B cell (primary cell): ENCODE measurements at places on chromosomes 1 and 21. TPM values are rescaled to one million over a fixed set of nuclear protein-coding genes. Genes with fewer than 3 reads are reported as not detected.
A peak's percentile ranks its signal among the peaks of the same experiment; 100 is the strongest.

DNA sequence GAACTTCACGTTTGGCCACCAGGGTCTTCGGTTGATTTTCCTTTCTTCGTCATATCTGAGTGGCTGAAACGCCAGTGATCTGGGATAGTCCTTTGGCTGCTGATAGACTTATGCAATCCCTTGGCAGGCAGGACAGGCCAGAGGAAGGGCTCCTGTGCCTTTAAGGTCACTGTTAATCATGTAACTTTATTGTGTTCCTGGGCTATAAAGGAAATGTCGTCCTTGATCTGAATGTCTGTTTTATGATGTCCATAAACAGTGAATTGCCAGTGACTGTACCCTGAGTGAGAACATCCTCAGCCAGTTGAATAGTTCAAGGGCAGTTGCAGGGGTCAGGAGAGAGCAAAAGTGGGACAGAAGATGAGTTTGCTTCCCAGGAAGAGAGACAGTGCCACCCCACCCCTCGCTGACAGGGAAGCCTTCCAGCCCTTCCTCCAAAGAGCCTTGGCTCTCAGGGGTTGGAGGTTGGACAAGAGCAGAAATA lies 68.0 kb downstream of the PDE9A start:
- no peak overlapping the region for H3K27ac ChIP-seq
- no peak overlapping the region for H3K4me3 ChIP-seq
- no peaks in the 10 kb centered on the region for H3K4me1 ChIP-seq
- DNase-seq, result no peak
- H3K27me3 ChIP-seq, result no peaks in the 10 kb centered on the region

DNA sequence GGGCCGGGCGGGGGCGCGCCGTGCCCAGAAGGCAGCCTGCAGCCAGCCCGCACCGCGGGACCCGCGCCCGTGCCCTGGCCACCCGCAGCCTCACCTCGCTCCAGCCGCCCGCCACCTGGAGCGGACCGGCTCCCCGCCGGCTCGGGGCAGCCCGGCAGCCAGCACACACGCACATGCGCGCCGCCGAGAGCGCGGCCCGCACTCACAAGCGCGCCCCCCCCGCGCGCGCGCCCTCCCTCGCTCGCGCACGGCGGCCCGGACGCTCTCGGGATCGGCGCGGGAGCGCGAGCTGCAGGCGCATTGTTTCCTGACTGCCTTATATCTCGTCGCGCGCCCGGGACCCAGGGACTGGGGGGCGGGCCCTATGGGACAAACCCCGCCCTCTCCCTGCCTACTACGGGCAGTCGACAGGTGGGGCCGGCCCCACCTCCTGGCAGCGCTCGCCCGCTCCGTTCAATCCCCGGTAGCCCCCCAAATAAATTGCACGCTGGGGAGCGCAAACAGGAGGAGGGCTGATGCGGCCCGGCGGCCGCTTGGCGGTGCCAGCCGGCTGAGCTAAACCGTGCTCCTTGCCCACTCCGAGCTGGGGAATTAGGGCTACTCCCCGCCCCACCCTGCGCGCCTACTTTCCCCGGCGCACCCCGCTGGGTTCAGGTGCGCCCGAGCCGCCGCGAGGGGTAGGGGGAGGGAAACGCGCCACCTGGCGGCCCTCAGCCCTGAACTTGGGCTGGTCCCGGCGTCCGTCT lies at the start of gene MYCL:
MYCL (minus strand) TSS at position 204 of the 746 bp plus-strand sequence. CDS start 483 bp downstream, outside the sequence.
- peaks cover 14% of the 10 kb centered on the region for H3K4me1 ChIP-seq
- H3K27me3 ChIP-seq, result peaks cover 71% of the 10 kb centered on the region
- no peaks in the 10 kb centered on the region for H3K36me3 ChIP-seq
- no peak within 1 kb of the TSS for H3K27ac ChIP-seq

- H3K27me3 ChIP-seq, result no peaks in the 10 kb centered on the region
- H3K27ac ChIP-seq, result no peak overlapping the region
- no peaks in the 10 kb centered on the region for H3K36me3 ChIP-seq
- no peak for DNase-seq
- no peak overlapping the region for H3K4me3 ChIP-seq
- H3K4me1 ChIP-seq, result no peaks in the 10 kb centered on the region
Observed at GRCh38 chr1:99469550-99469971, 176.4 kb upstream of the PALMD start.

- no peak overlapping the region for H3K27ac ChIP-seq
- H3K36me3 ChIP-seq, result no peaks in the 10 kb centered on the region
- no peak for DNase-seq
Observed at GRCh38 chr21:15625363-15625762, 104.4 kb upstream of the USP25 start.

- no peaks in the 10 kb centered on the region for H3K36me3 ChIP-seq
- H3K4me1 ChIP-seq, result no peaks in the 10 kb centered on the region
- no peaks in the 10 kb centered on the region for H3K27me3 ChIP-seq
- H3K27ac ChIP-seq, result no peak overlapping the region
- H3K4me3 ChIP-seq, result no peak overlapping the region
Observed at GRCh38 chr21:36902793-36903192, 63.7 kb downstream of the HLCS start.

- no peaks in the 10 kb centered on the region for H3K27me3 ChIP-seq
- no peak overlapping the region for H3K4me3 ChIP-seq
- H3K36me3 ChIP-seq, result no peaks in the 10 kb centered on the region
- H3K27ac ChIP-seq, result no peak overlapping the region
Observed at GRCh38 chr1:180863158-180863775, 49.4 kb upstream of the KIAA1614 start.

GRCh38 chr1:236623371-236624166 lies 19.3 kb upstream of the HEATR1 start:
- no peak overlapping the region for H3K27ac ChIP-seq
- H3K4me1 ChIP-seq, result no peaks in the 10 kb centered on the region
- H3K36me3 ChIP-seq, result no peaks in the 10 kb centered on the region
- H3K4me3 ChIP-seq, result no peak overlapping the region

GRCh38 chr1:68232289-68233148 lies at the start of gene WLS:
WLS (minus strand) TSS chr1:68232523; CDS start chr1:68232299, 224 bp downstream.
- H3K4me1 ChIP-seq, result peaks cover 20% of the 10 kb centered on the region
- no peak within 1 kb of the TSS for H3K27ac ChIP-seq
- DNase-seq, result no peak
- no peaks in the 10 kb centered on the region for H3K27me3 ChIP-seq

DNA sequence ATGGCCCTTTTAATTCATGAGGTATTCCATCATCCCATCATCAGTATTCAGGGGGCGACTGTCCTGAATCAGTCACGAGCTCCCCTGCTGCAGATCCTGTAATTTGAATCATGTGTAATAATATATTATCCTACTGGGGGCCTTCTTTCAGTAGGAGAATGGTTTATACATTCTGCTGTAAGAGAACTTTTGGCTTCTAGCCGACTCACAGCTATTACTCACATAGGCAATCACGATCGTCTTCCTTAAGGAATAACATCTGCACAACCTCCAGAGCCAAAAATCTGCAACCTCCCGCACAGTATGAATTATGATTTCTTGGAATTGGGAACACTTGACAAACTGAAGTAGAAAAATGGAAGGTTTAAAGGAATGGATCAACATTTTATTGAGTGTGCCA lies 343.0 kb downstream of the USP25 start:
- DNase-seq, result no peak
- no peaks in the 10 kb centered on the region for H3K4me1 ChIP-seq
- H3K27ac ChIP-seq, result no peak overlapping the region

DNA sequence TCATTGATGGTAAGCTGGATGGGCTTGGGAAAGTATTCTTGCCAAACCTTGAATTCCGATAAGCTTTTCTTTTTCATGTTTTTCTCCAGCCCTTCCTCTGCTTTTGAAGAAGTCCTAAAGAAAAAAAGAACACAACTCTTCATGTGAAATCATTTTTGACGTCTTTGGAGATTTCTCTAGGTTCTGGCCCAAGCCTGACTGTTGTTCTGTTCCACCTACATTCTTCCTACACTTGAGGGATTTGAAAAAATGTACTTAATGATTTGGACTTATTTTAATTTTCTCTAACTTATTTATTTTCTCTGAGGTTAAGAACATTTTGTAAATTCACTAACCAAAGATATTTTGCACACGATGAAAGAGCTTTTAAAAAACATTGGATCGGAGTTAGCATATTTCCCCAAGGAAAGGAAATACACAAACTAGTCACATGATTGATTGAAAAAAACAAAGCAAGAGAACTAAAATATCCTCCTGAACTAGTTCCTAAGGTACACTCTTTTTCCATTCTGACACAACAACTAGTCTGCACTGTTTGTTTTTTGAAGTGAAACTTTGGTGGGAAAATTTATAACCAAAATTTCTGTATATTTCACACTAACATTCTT lies 82.3 kb downstream of the LTN1 start:
- no peak overlapping the region for H3K4me3 ChIP-seq
- H3K4me1 ChIP-seq, result no peaks in the 10 kb centered on the region
- no peak overlapping the region for H3K27ac ChIP-seq

- no peak for DNase-seq
- H3K36me3 ChIP-seq, result no peaks in the 10 kb centered on the region
- H3K27ac ChIP-seq, result no peak overlapping the region
- no peak overlapping the region for H3K4me3 ChIP-seq
- no peaks in the 10 kb centered on the region for H3K27me3 ChIP-seq
- no peaks in the 10 kb centered on the region for H3K4me1 ChIP-seq
Observed at GRCh38 chr1:221567859-221568507, 173.9 kb downstream of the DUSP10 start.

GRCh38 chr1:167663002-167663772 lies 33.2 kb downstream of the RCSD1 start:
- H3K27ac ChIP-seq, result no peak overlapping the region
- no peak for DNase-seq
- H3K4me1 ChIP-seq, result peaks cover 87% of the 10 kb centered on the region
- H3K36me3 ChIP-seq, result peaks cover 83% of the 10 kb centered on the region
- H3K4me3 ChIP-seq, result no peak overlapping the region
- H3K27me3 ChIP-seq, result no peaks in the 10 kb centered on the region

DNA sequence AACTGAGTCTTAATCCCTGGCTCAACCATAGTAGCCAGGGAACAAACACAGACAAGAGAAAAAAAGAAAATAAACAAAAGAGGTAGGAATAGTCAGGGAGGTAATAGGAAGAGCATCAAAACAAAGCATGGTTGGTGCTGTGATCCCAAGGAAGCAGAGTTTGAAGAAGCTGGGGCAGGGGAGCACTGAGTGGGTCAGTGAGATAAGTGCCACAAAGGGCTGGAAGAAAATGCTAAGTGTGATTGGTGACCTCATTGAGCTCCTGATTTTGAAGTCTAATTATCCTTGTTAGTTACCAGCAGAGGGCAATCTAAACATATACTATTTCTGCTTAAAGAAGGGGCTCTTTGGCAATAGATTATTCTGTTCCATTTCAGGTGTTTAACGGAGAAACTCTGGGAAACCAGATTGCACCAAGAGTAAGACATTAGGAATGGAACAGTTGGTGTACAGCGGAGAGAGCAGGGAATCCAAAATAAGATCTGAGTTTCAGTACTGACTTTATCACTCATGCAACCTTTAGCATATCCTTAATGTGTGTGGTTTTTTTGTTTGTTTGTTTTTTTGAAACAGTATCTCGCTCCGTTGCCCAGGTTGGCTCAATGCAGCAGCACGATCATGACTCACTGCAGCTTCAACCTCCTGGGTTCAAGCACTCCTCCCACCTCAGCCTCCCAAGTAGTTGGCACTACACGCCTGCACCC lies 30.7 kb upstream of the KIAA1614 start:
- H3K27ac ChIP-seq, result no peak overlapping the region
- no peaks in the 10 kb centered on the region for H3K4me1 ChIP-seq
- no peaks in the 10 kb centered on the region for H3K27me3 ChIP-seq
- no peak overlapping the region for H3K4me3 ChIP-seq
- DNase-seq, result peak; percentile 37
- peaks cover 10% of the 10 kb centered on the region for H3K36me3 ChIP-seq

GRCh38 chr1:212477014-212477679 lies 44.4 kb downstream of the NENF start:
- no peaks in the 10 kb centered on the region for H3K27me3 ChIP-seq
- H3K4me1 ChIP-seq, result peaks cover 4% of the 10 kb centered on the region
- H3K36me3 ChIP-seq, result no peaks in the 10 kb centered on the region
- H3K27ac ChIP-seq, result no peak overlapping the region
- H3K4me3 ChIP-seq, result no peak overlapping the region

DNA sequence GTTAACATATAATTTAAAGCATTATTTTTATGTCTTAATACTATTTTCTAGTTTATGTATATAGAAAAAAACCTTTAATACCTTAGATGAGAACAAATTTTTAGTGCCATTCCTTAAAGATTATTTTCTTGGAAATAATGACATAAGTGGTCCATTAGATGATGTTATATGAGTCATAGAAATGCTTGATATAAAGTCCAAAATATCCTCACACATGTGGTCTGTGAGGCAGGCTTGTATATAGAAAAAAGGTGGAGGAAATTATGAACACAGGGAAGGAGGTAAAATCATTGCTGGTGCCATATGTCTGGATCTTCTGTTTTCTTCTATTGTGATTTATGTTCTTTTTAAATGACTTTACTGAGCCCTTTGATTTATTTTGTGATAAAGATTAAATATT lies 79.3 kb downstream of the MAP3K7CL start:
- no peak overlapping the region for H3K4me3 ChIP-seq
- H3K4me1 ChIP-seq, result peaks cover 15% of the 10 kb centered on the region
- H3K27me3 ChIP-seq, result no peaks in the 10 kb centered on the region

GRCh38 chr1:1122981-1123480 lies 7.1 kb upstream of the C1orf159 start:
- no peak overlapping the region for H3K4me3 ChIP-seq
- H3K27ac ChIP-seq, result no peak overlapping the region
- no peaks in the 10 kb centered on the region for H3K27me3 ChIP-seq
- H3K36me3 ChIP-seq, result no peaks in the 10 kb centered on the region
- H3K4me1 ChIP-seq, result peaks cover 25% of the 10 kb centered on the region
- DNase-seq, result peak; percentile 46

DNA sequence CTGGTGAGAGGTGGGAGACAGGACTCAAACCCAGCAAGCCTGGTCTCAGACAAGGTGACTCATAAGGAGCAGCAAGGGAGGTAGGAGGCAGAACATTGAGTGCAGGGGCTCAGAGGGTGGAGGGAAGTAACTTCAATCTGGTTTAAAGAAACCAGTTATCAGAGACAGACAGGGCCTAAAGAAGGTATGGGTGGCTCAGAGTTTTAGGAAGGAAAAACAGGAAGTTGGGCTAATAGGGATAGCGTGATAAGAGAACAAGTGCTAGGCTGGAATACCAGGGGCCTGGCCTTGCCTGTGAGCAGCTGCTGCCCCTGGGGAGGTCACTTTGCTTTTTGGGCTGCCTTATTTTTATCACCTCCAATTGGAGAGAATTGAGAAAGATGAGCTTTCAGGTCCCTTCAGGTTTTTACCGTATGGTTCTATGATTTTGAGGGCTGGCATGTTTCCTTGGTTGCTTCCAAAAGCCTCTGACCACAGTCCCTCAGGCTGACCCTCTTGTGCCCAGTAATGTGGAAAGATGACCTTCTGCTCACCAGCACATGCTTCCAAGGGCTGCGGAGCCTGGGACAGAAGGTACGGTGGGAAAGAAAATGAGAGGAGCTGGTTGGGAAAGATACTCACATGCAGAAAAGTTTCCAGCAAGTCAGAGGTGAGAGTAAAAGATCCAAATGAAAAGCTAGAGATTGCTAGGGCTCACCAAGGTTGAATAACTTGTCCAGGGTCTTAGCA lies 77.0 kb downstream of the DDR2 start:
- no peak overlapping the region for H3K27ac ChIP-seq
- H3K4me3 ChIP-seq, result no peak overlapping the region
- DNase-seq, result no peak
- H3K36me3 ChIP-seq, result no peaks in the 10 kb centered on the region
- no peaks in the 10 kb centered on the region for H3K4me1 ChIP-seq

- H3K36me3 ChIP-seq, result no peaks in the 10 kb centered on the region
- H3K4me3 ChIP-seq, result no peak overlapping the region
- no peak for DNase-seq
- H3K27me3 ChIP-seq, result no peaks in the 10 kb centered on the region
- no peak overlapping the region for H3K27ac ChIP-seq
Observed at GRCh38 chr21:39093526-39093925, 89.7 kb downstream of the PSMG1 start.

CD101 gene
- 0.75 TPM in 1 of 2 replicates, not detected in the other for total RNA-seq

VSIG8 gene
- total RNA-seq, result 0.17 TPM in 1 of 2 replicates, not detected in the other

FALEC gene
- 2.0 and 2.6 TPM in 2 replicates for total RNA-seq

TDRD10 gene
- not detected in 2 replicates for total RNA-seq

HSD3B1 gene
- total RNA-seq, result not detected in 2 replicates

FCGR2B gene
- total RNA-seq, result 143 and 144 TPM in 2 replicates

ZNF687 gene
- total RNA-seq, result 49.6 and 54.0 TPM in 2 replicates

TRIM58 gene
- 0.68 and 0.84 TPM in 2 replicates for total RNA-seq

TPM3 gene
- total RNA-seq, result 300 TPM in 2 replicates
